Stimulated activated CD8-positive, alpha-beta memory T cell treated with anti-CD3 and anti-CD28 coated beads, Interleukin-4, amount 100 ng/mL, for 24 hours (primary cell): ENCODE measurements at places on chromosomes 16 and 17.

GRCh38 chr17:18093616-18094408 is 6.1 kb downstream of the DRG2 start:
- DNase-seq: no peak

DNA sequence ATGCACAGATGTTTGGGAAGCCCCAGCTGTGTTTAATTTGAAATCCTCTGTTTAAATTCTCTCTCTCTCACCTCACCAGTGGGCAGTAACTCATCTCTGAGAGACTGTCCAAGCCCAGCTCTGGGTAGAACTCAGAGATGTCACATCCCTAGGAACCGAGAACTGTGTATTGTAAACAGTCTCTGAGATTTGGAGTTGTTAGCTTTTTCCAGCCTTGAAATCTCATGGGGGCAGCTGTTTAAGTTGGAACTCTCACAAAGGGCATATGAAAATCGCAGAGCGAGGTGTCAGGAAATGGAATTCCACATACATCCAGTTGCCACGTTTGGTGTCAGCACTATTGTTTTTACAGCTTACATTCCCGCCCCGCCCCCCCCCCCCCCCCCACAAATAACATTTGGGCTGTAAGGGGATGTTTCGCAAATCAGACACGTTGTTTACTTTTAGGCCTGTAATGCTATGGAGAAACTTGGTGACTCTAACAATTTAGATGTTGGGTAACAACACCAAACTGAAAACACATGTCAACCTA is 34.3 kb downstream of the VPS35L start:
- DNase-seq: no peak

GRCh38 chr17:70774339-70775117 is 605.2 kb downstream of the KCNJ2 start:
- no peak for DNase-seq

DNA sequence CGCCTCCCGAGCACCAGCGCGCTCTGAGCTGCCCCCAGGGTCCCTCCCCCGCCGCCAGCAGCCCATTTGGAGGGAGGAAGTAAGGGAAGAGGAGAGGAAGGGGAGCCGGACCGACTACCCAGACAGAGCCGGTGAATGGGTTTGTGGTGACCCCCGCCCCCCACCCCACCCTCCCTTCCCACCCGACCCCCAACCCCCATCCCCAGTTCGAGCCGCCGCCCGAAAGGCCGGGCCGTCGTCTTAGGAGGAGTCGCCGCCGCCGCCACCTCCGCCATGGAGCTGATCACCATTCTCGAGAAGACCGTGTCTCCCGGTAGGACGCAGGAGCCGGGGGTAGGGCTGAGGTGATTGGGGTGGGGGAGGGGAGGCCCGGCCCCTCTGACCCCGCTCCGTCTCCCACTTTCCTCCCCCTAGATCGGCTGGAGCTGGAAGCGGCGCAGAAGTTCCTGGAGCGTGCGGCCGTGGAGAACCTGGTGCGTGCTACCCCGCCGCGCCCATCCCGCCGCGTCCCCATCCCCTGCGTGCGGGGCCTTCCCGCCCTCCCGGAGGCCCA is 329 bp downstream of the KPNB1 start:
- DNase-seq: peak; percentile 39

GRCh38 chr17:14579716-14580115 is 278.8 kb downstream of the HS3ST3B1 start:
- no peak for DNase-seq

DNA sequence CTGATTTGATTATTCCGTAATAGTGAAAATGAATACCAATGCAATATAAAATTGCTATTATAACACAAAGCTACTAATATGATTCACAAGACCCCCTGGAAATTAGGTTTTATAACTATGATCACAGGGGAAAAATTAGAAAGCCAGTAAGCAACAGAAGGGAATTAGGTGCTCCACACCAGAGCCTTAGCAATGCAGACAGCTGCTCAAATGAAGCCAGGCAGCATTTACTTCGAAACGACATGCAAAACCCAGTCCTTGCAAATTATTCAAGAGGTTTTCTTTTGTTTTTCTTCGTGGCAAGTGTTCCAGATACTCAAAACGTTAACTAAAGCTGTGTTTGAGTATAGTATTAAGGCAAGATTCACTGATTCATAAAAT is 47.9 kb downstream of the TOX3 start:
- DNase-seq: no peak

- DNase-seq: no peak
Observed at GRCh38 chr17:70581459-70581858, 412.1 kb downstream of the KCNJ2 start.

GRCh38 chr17:540631-541030 is 174.0 kb downstream of the VPS53 start:
- DNase-seq: no peak

GRCh38 chr16:15835136-15835878 is 21.5 kb downstream of the MYH11 start:
- DNase-seq: no peak

- DNase-seq: no peak
Observed at GRCh38 chr16:88382491-88383400, at the start of gene ZNF469. ZNF469 (plus strand) TSS chr16:88382959; CDS start chr16:88427471, 44,512 bp downstream.

- DNase-seq: no peak
Observed at GRCh38 chr16:28181515-28181914, 30.2 kb downstream of the XPO6 start.

GRCh38 chr17:72687886-72688285 is 404.6 kb downstream of the SLC39A11 start:
- no peak for DNase-seq

GRCh38 chr17:65000798-65001197 is 55.7 kb downstream of the GNA13 start:
- DNase-seq: no peak

DNA sequence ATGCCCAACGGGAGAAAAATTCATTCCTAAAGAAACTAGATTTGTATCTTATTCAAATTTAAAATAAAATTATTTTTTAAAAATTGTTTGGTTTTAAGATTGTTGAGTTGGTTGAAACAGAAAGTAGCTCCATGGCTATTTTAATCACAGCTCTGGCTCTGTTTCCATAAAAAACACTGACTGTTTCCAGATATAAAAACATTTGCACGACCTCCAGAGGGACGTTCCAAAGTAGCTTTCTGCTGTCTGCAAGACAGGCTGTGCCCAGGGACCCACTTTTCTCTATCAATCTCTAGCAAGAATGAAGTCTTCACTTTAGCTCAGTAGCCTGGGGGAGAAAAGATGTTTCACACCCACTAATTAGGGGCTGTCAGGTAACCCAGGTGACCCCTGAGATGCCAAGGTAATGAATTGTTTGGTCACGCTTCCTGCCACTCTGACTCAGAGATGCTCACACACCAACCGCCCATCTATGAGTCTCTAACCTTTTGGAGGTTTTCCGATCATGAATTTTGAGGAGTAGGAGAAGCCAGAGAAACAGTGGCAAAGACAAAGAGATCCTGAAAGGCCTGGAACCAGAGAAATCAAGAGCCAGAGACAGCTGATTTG is 220.1 kb upstream of the SOX9 start:
- no peak for DNase-seq

- DNase-seq: no peak
Observed at GRCh38 chr16:78448658-78449271, 349.3 kb downstream of the WWOX start.

DNA sequence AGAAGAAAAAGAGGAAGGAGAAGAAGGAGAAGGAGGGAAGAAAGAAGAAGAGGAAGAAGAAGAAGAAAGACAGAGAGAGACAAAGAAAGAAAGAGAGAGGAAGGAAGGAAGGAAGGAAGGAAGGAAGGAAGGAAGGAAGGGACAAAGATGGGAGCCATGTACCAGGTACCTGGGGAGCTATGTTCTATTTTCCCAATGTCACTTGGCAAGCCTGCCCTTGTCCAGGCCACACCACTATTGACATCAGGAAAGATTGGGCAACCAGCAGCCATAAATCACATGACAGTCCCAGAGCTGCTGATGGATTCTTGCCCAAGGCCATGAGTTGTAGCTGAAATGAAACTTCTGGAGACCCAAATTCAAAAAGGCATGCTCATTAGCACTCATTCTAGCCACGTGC is 2.7 kb upstream of the CES1 start:
- DNase-seq: no peak

- no peak for DNase-seq
Observed at GRCh38 chr17:37422971-37423625, 16.4 kb downstream of the TADA2A start.

DNA sequence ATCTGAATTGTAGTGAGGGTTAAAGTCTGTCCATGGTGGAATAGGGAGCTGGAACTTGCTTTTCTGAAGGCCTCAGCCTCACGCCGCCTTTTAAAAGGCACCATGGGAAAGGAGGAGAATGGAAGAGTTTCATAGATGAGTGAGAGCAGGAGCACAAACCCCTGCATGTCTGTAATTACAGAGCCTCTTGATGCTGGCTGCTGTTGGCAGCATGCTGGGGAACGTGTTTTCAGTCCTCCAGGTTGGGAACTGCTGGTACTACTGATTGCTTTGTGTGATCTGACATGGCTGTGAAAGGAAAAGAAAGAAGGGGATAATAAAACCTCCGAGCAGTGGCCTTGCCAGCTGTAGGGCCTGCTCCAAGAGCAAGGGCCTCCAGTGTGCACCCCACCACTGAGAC is 16.8 kb upstream of the DYNLL2 start:
- DNase-seq: no peak

DNA sequence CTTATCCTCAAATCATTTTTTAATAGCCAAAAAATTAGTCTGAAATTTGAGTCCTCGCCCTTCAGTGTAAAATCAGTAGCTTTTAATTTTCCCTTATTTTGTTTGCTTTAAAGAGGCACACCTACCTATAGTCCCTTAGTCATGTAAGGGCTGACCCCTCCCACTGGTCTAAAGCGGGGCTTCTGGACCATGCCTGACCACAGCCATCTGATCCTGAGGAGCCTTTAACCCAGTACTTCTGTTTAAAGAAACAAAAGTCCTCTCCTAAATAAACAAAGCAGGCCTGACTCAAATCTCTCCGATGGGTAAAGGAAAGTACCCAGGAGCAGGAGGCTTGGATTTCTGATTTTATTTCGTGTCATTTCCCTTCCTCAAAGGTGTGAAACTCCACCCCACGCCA is 92.0 kb upstream of the CCL2 start:
- no peak for DNase-seq

DNA sequence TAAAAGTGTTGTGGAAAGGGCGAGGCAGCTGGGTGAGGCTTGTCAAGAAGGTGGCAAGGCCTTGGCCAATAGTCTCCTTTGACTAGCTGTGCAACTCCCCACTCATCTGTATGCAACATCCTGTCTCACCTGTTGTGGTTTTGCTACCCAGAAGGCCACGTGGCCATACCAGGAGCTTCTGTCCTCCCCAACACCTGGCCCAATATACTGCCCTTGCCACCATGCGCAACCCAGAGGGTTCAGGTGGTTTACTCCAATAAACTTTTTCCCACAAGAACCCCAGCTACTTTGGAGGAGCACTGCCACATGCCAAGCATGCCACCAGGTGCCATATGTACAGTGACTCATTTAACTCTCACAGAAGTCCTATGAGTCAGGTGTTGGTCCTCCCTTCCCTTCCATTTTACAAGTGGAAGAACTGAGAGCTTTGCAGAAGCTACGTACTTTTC is 10.2 kb downstream of the MYO19 start:
- no peak for DNase-seq

GRCh38 chr16:84082835-84083569 is 33.7 kb downstream of the MBTPS1 start:
- no peak for DNase-seq

DNA sequence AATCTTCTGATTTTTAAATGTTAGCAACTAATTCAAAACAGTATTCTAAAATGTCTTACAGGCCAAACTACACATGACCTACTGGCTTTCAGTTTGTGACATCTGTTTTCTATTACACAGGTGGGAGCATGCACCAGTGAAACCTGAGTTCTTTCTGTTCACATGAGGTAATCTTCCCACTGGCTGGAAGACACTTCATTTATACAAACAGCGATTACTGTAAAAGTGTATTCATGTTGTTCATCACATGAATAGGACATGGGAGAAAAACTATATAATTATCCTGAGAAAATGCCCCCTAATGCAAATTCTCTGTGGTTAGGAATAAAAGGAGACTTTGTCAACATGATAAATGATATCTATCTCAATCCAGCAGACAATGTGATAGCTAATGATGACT is 11.1 kb upstream of the PIK3R5 start:
- no peak for DNase-seq
